ENCODE measurements at places on chromosomes 2 and 18.

GRCh38 chr2:224114428-224114827 lies 75.3 kb upstream of the SERPINE2 start:
- DNase-seq = no peak

DNA sequence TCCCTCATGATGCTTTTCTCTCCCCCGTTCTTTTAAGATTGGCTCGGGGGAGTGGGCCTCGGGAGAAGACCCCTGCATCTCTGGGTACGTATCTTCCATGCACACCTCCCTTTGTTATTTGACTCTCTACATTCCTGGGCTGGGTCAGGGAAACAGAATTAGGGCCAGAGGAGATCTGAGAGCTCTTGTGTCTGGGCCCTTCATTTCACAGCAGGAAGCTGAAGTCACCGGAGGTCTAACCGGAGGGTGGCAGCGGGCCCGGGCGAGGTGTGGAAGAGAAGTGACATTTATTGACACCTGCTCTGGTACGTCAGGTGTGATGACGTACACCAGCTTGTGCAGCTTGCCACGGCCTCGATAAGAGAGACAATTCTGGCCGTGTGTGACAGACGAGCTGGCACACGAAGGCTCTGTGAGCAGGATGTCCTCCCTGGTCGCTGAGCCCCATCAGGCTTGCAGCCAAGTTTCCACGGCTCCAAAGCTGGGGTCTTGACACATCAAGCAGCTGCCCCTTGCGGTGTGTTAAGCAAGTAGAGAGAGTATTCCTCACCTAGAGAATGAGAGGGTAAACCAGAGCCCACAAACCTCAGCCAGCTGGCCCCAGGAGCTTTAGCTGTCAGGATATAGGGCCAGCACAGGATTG lies 30.4 kb downstream of the TOGARAM2 start:
- peak; percentile 42 for DNase-seq

- peak; percentile 68 for DNase-seq
These were observed 5.8 kb downstream of the DLX2 start for GRCh38 chr2:172096626-172097547.

GRCh38 chr2:96533292-96534073 lies 3.1 kb upstream of the ARID5A start:
- no peak for DNase-seq

DNA sequence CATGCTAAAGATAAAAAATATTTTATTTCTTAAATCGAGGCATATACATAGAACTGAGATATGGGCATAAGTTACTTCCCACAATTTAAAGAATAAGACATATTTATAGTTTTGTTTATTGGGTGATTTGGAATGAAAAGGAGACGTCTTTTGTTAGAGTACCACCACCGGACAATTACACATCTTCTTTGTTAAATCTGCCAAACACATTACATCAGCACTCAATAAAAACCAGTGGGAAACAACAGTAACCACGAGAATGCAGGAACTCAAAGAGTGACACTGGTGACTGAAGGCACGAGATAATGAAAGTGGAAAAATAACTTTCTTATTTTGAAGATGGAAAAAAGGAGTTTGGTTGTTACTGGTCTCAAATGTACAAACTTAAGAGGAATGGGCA lies 92.6 kb upstream of the TFCP2L1 start:
- DNase-seq = no peak

DNA sequence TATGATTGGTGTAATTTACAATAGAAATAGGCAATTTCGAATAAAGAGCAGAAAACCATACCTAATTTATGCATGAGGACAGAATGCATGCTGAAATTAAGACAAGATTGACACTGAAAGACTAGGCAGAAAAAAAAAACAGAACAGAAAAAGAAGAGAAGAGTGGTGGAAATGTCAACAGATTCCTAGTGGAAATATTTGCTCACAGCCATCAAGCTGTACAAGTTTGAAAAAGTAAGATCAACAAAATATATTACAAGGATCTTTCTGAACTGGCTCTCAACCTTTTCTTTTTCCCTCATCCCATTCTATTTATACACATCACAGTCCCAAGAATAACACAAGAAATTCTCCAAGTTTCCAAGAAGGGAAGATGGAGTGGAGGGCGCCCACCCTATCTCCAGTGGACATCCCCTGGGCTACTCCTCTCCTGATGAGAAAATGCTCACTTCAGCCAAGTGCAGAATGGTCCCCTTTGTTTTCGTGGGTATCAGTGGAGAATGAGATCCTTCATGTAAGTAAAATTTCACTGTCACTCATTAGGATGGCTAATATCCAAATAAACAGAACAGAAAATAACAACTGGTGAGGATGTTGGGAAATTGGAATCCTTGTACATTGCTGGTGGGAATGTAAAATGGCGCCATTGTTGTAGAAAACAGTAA lies 51.0 kb upstream of the ZNF532 start:
- no peak for DNase-seq

DNA sequence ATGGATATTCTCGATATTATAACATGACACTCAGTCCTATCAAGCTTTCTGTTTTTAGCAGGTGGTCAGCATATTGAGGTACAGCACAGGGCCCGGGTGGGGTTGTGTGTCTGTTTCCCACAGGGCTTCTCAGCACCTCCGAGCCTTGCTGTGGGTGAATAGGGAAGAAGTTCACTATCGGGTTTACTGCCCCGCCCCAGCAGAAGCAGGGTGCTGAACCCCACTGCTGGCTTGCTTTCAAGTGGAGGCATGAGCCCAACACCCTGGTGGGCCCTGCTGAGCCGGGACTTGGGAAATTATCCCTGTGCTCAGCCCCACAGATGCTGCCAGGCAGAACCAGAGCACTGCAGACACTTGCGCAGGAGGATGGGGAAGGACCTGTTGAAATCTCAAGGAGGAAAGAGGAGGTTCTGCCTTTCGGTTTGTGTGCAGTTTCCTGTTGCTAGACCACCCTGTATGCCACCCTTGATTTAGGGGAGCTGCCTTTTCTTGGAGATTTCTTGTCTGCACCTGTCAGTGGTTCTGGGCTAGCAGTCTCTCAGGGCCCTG lies 270.3 kb upstream of the SALL3 start:
- DNase-seq = no peak

GRCh38 chr2:215357660-215358059 lies 45.8 kb downstream of the ATIC start:
- DNase-seq = no peak

GRCh38 chr2:142973822-142974207 lies 96.4 kb downstream of the KYNU start:
- DNase-seq = no peak

DNA sequence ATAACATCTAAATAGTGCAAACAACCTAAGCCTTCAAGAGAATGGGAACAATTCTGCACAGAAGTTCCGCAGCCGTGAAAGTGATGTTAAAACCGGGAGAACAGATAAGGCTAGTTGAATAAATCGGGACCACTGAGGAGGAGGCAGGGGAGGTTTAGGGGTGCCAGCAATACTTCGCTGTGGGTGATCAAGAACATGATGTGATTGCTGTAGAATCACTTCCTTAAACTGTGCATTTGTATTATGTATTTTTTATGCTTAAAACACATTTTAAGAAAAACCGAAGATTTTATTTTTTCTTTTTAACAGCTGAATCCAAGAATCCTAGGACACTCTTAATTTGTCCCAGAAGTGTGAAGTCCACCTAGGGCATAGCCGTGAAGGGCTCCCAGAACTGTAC lies 33.6 kb downstream of the TTC32 start:
- no peak for DNase-seq

DNA sequence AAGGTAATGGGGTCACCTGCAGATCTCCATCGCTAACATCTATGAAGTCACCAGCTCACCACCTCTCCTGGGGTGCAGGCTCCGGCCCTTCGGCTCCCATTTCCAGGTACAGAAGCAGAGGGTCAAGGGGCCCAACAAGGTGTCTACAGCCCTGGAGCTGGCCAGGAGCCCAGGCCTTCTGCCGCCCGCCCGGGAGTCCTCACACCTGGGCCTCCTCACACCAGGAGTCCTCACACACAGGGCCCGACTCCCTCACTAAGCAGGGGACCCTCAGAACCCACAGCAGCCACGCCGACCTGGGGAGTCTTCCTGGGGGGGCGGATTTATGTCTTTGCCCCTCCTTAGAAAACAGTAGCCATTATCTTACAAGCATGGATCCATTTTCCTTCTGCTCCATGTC lies 43.4 kb upstream of the TPO start:
- no peak for DNase-seq

DNA sequence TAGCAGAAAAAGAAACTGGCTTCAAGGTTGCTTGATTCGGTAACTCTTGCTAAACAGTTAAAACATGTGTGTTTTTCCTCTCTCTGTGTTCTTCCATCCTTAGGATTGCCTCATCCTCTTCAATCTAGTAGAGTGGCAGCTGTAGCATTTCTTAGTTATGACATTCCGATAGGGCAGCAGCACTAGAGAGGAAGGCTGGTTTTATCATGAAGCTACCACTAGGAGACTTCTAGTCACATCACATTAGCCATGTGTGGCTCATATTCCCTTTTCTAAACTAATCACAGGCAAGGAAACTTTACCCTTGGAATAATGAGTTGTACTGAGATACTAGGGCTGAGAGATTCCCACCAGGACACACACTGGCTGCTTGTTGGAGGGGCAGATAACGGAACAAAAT lies 187.6 kb downstream of the DOK6 start:
- no peak for DNase-seq

GRCh38 chr2:113187771-113188170 lies 14.0 kb downstream of the PSD4 start:
- no peak for DNase-seq

DNA sequence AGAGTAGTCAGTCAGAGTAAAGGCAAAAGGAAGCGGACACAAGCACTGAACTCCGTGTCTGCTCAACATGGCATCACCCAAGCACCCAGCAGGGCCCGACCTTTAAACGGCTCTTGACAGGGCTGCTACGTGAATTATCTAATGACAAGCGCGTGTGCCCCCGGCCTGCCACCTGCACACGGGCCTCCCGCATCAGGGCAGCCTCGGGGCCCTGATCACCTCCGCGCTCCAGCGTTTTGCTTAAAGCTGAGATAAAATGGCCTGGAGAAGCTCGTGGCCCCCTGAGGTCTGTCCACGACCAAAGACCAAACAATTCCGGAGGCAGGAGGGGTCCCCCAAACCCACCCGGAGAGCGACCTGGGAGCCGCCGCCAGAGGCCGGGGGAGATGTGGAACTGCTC lies 376 bp downstream of the NDUFA10 start:
- no peak for DNase-seq

DNA sequence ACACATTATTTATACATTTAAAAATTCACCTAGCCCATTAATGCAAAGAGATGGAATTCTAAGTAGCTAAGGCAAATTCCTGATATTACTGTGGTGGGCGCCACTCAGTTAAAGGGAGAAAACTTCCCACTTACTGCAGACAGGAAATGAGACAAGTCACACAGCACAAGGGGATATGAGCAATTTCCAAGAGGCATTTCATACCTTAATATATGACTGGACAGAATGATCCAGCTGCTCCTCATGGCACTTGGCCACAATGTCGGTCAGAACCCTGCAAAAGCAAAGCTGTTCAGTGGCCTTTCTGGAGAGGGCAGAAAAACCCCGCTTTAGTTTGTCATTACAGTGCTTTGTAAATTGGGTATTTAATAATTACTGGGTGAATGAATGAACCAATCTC lies 121.4 kb upstream of the CCDC195 start:
- no peak for DNase-seq

- no peak for DNase-seq
These were observed 123.0 kb downstream of the ACAA2 start for GRCh38 chr18:49690312-49690711.

GRCh38 chr2:40690525-40690924 lies 238.6 kb upstream of the SLC8A1 start:
- no peak for DNase-seq

- no peak for DNase-seq
These were observed 103.1 kb downstream of the TEX51 start for GRCh38 chr2:127001751-127002150.

GRCh38 chr2:61774351-61774750 lies 79.5 kb downstream of the FAM161A start:
- DNase-seq = no peak

- DNase-seq = no peak
These were observed 448.1 kb upstream of the NXPH2 start for GRCh38 chr2:139228276-139228675.

- DNase-seq = no peak
These were observed 63.5 kb downstream of the TXNL1 start for GRCh38 chr18:56574861-56575260.

DNA sequence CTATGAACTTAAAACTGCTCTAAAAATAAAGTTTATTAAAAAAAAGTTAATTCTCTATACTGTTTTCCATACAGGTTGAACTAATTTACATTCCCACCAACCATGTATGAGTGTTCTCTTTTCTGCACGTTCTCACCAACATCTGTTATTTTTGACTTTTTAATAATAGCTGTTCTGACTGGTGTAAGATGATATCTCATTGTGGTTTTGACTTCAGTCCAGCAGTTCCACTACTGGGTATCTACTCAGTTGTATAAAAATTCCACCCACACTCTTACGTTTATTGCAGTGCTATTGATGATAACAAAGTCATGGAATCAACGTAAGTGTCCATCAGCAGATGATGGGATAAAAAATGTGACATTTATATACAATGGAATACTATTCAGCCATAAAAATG lies 33.7 kb downstream of the SPAG16 start:
- DNase-seq = no peak

DNA sequence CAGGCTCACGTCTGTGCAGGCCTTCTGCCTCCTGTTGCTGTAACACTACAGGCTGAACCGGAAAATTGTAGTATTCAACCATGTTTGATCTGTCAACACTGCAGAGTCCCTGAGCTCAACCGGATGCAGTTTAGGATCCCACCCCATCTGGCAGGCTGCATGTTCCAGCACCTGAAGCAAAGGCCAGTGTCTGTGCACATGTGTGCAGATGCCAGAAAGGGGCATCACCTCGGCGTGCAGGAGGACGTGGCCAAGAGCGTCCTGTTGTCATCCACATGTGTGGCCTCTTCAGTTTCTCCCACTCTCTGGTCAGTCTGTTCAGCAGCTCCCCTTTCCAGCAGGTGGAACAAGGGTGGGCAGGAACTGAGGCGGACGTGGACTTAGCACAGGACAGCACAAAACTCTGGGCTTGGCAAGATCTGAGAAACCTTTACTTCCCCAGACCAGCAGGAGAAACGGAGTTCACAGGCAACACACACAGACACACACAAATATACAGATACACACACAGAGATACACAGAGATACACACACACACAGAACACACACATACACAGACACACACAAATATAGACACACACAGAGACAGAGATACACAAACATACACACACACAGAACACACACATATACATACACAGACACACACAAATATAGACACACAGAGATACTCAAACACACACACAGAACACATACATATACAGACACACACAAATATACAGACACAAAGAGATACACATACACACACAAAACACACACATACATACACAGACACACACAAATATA lies 111.3 kb downstream of the NDUFA10 start:
- no peak for DNase-seq

GRCh38 chr2:133044556-133044955 lies 374.6 kb upstream of the LYPD1 start:
- no peak for DNase-seq

DNA sequence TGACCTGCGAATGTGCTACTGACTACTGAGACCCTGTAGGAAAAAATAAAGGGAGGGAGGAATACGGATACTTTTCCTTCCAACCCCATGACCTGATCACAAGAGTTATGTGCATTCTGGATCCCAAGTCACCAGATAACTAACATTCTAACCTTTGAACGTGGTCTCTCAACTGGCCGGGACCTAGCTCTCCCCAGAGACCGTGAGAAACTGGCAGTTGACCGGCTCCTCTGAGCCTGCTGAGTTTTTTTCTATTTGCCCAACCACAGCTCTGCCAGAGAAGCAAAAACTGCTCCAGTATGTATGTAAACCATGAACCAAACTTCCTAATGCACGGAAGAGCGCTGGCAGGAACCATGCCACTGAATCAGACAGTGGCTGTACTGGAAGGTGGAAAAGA lies 47.5 kb upstream of the PTMA start:
- no peak for DNase-seq

- no peak for DNase-seq
These were observed 1115.9 kb upstream of the ZEB2 start for GRCh38 chr2:145635706-145636427.
